ENCODE measurements at places on chromosomes 5 and 9. TPM values are rescaled to one million over a fixed set of nuclear protein-coding genes. Genes with fewer than 3 reads are reported as not detected.

- peaks cover 32% of the 10 kb centered on the region for H3K4me1 ChIP-seq
- H3K36me3 ChIP-seq, result peaks cover 16% of the 10 kb centered on the region
- DNase-seq, result no peak
- H3K4me3 ChIP-seq, result no peak overlapping the region
Measured at GRCh38 chr9:21336457-21336856, 1.3 kb upstream of the KLHL9 start.

SV2C gene
- not detected for total RNA-seq

DNA sequence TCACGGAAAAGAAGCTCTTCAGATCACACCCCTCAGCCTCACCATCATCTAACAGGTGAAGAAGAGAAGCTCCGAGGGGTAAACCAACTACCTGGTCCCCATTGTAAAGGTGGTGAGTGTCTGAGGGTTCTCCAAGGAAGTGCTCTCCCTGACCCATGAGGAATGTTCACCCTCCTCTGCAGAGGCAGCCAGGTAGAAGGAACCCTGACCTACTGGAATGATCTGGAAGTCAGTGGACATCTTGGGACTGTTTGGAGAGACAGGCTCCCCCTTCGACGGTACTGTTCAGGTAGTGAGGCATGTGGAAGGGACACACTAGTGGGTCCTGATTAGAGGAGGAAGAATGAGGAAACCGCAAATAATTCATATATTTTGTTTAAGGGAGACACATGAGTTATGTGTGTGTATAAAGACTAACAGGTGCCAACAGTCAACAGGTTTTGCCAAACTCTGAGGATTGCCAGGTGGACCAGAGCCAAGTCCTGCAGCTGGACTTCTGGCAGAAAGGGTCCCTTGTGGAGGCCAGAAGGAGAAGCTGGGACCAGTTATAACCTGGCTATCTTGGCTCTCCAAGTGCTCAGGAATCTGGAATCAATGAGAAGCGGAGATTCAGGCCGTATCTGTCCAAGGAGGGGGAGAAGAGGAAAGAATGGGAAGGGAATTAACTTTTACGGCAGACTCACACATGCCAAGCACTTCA, 3.0 kb upstream of the ZBTB34 start:
- H3K27ac ChIP-seq, result no peak overlapping the region
- no peak for DNase-seq
- H3K4me1 ChIP-seq, result peaks cover 20% of the 10 kb centered on the region

MCTP1 gene
- total RNA-seq, result 5.8 TPM

UTP15 gene
- 20.6 TPM for total RNA-seq

ADAMTSL2 gene
- total RNA-seq, result under 0.01 TPM

DNA sequence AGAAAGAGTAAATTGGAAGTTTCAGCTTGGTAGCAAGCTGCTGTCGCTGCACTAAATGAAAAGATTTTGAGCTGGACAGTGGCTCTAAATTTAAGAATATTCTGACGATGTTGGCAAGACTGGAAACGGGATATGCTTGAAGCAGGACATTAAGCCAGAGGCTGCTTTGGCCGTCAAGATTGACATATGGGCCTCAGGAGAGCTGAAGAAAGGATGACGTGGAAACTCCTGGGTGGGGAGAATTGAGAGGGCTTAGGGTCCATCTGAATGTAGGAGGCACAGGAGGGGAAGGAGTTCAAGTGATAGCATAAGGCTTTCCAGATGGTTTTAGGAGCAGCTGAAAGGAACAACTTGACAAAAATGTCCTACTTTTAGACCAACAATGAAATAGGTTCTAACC, 108.9 kb downstream of the PAPPA start:
- no peak for DNase-seq
- no peaks in the 10 kb centered on the region for H3K36me3 ChIP-seq
- no peaks in the 10 kb centered on the region for H3K27me3 ChIP-seq
- H3K4me1 ChIP-seq, result peaks cover 5% of the 10 kb centered on the region
- no peak overlapping the region for H3K27ac ChIP-seq
- H3K4me3 ChIP-seq, result no peak overlapping the region

- peaks cover 4% of the 10 kb centered on the region for H3K4me1 ChIP-seq
- no peak overlapping the region for H3K27ac ChIP-seq
- peak; percentile 47 for DNase-seq
- H3K36me3 ChIP-seq, result no peaks in the 10 kb centered on the region
- H3K27me3 ChIP-seq, result no peaks in the 10 kb centered on the region
Measured at GRCh38 chr5:115551415-115551814, 6.8 kb upstream of the FEM1C start.

DNA sequence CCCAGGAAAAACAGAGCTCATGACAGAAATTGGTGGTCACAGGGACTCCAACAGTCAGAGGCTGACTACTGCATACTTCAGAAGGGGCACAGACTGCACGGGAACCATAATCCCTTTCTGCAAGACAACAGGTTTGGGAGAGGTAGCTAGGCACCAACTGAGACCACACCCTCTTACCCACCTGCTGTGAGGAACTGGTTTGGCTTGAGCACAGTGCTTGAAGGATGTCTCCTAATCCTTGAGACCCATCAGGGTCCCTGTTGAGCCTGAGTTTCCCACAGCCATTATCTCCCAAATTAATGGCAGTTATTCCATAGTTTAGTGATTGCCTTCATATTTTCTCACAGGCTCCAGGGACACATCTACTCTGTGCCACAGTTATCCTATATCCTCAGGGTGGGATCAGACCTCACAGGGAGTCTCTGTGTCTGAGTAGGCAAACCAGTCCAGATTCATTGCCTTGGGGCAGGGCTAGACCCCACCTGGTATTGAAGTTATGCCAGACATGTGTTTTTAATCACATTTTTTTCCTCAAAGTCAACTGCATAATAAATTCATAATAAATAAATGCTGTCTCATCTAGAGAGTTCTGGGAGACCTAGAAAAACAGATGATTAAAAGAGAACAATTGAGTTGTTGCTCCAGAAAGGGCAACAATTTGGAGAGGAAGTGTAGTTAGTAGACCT, 9.3 kb upstream of the CAST start:
- no peak overlapping the region for H3K27ac ChIP-seq
- no peaks in the 10 kb centered on the region for H3K36me3 ChIP-seq
- no peaks in the 10 kb centered on the region for H3K27me3 ChIP-seq
- peaks cover 30% of the 10 kb centered on the region for H3K4me1 ChIP-seq
- DNase-seq, result no peak

DNA sequence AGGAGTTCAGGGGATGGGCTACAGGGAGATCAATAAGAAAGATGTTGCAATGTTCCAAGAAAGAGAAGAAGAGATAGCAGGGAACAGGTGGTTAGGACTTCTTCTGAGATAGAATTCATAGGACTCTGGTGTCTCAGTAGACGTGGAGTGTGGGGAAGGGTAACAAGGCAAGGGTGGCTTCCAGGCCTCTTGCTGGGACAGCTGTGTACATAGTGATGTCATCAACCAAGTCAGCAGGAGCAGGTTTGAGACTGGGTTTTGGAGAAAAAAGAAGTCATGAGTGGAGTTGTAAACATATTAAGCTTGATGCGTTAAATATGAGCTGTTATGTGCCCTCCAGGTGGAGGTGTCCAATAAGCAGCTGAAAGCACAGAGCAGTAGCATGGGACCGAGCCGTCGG, 211.8 kb upstream of the RASEF start:
- H3K27ac ChIP-seq, result no peak overlapping the region
- no peaks in the 10 kb centered on the region for H3K4me1 ChIP-seq
- DNase-seq, result no peak
- no peaks in the 10 kb centered on the region for H3K27me3 ChIP-seq
- no peaks in the 10 kb centered on the region for H3K36me3 ChIP-seq

DBH gene
- not detected for total RNA-seq

DNA sequence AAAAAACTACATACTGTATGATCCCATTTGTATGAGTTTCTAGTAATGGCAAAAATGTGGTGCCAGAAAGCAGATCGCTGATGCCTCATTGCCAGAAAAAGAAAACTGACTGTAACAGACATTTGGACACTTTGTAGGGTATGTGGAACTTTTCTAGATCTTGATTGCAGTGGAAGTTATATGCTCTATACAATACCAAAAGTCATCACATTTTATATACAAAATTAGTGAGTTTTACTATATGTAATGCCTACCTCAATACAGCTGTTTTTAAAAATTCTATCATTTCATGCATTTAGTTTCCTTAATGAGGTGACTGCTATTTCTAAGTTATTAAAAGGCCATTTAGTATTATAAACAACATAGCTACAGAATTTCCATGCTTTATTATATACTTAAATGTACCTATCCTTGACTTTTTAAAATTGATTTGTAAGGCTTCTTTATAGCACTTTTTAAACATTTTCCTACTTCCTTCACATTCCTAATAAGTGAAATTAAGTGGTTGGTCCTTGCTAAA, 199.9 kb downstream of the CWC27 start:
- DNase-seq, result no peak
- no peak overlapping the region for H3K27ac ChIP-seq
- peaks cover 22% of the 10 kb centered on the region for H3K4me1 ChIP-seq
- H3K27me3 ChIP-seq, result no peaks in the 10 kb centered on the region
- H3K4me3 ChIP-seq, result no peak overlapping the region

DNA sequence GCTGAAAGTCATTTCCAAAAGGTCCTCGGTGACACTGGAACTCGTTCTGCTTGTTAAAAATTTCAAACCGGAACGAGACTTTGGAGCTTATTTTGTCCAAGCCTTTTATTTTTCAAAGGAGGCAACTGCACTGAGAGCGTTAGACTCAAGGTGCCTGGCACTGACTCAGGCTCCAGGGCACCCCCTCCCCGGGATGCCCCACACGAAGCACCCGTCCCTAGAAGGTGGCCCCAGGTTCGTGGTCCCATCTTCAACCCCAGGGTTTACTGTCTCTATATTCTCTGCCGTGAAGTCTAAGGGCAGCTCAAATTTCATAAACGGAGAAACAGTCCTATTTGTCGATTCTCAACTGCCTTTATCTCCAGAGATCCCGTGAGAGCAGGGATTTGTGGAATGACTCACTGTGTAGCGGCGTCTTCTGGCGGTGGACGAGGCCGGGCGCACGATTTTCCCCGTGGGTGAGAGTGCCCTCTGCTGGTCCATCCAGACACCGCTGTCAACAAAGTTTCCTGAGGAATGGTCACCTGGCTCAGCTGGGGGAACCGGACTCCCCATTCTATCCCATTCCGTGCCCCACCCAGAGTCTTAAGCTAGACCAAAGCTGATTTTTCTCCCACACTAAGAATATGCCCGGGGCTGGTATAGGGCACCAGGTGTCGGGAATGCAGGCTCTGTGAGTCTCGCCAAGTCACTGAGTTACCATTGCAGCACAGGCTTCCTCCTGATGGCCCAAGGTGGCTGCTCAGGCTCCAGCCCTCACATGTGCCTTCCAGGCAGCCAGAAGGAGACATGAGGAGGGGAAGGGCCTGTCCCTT, 27.1 kb upstream of the SLC6A19 start:
- peak; percentile 99 for DNase-seq
- H3K4me1 ChIP-seq, result no peaks in the 10 kb centered on the region
- H3K27ac ChIP-seq, result no peak overlapping the region
- H3K4me3 ChIP-seq, result no peak overlapping the region
- H3K27me3 ChIP-seq, result peaks cover 2% of the 10 kb centered on the region
- no peaks in the 10 kb centered on the region for H3K36me3 ChIP-seq
